ENCODE measurements at places on chromosomes 4 and X. TPM values are rescaled to one million over a fixed set of nuclear protein-coding genes. Genes with fewer than 3 reads are reported as not detected.

Gene RNF175
- not detected for total RNA-seq

Gene ELOVL6
- total RNA-seq = 0.54 TPM

Gene GPRASP1
- total RNA-seq = 5.0 TPM

Gene TMEM31
- total RNA-seq = not detected

Gene TBC1D8B
- 8.9 TPM for total RNA-seq

Gene CPE
- total RNA-seq = 0.92 TPM

Gene CCKAR
- total RNA-seq = not detected

Measured in Panc1 (cell line).